ENCODE measurements at places on chromosomes 3 and 15.

DNA sequence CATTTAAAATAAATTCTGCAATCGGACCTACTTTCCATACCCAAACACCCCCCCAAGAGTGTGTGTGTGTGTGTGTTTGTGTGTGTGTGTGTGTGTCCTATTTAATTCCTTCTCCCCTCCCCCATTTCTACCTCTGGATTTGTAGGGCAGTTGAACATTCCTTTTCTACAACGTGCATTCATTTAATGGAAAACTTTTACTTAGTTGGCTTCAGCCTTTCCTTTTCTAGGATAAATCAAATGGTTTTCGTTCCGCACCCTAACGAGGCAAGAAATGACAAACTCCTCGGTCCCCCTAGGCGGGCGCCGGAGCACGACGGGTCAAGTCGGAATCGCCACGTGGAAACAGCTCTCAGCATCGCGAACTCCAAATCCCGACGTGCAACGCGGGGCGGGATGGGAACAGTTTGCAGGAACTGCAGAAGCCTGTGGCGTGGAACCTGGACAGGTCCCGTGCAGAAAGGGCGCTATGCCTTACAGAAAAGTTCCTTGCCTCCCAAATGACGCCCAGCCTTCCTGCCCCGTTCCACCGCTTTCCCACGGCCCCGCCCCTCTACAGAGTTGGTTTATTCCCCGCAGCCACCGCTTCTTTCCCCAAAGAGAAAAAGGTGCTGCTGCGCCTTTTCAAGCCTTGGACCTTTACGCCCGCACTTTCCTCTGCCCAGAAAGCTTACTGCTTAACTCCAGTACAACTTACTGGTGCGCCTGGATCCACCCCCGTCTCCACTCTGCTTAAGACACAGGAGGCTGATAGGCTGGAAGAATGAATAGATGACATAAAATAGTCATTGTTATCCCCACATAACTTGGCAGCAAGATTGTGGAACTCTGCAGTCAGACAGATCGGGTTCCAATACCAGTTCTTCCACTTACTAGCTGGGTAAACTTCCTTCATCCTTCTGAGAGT lies 1.1 kb upstream of the EIF2B5 start:
- peak; percentile 91 for DNase-seq

- no peak for DNase-seq
Measured at GRCh38 chr3:9330166-9330703, 32.6 kb upstream of the THUMPD3 start.

GRCh38 chr3:59774000-59774399 lies 724.2 kb upstream of the CFAP20DC start:
- no peak for DNase-seq

DNA sequence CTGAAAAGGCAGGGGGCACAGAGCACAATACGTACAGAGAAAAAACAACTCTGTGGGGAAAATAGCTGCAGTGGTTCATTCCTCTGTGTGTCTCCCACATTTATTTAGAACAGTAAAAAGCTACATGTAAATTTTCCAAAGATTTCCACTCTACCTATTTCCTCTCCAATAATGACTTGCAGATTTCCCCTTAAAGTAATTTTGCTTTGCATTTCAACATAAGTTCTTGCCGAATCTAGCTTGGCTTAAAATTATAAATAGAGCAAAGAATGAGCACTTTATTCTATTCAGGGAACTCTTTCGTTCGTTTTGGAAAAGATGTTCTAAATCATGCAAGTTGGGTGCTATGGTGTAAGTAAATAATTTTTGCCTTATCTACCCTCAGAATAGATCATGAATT lies 58.2 kb upstream of the NR2E3 start:
- no peak for DNase-seq

DNA sequence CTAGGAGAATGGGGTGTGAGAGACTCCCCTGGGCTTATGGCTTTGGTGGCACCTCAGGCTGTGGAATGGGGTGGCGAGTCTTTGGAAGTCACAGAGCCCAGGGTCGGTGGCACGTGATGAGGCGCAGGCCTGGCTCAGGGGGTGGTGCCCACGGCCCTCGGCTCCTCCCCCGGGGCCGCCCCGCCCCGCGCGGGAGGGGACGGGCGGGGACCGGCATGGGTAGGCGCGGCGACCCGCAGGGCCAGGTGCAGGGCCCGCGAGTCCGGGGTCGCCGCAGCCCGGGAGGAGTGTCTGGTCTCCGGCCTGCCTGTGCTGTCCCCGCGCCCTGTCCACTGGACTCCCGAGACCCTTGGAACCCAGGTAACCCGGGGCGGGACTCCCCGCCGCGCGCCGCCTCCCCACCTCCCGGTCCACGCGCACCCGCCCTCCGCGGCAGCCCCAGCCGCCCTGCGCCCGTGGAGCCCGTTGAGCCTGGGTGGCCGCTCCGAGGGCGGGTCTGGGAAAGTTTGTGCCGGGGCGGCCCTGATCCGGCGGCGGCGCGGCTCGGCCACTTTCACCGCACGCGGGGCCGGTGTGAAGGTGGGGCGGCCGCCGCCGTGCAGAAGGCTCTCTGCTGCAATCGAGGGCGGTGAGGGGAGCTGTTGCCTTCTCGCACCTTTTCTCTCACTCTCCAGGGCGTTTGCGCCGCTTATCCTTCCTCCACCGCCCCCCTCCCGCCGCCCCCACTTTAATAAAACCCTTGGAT lies at the start of gene PAQR5:
Gene PAQR5 (plus strand): TSS at position 216 of the 745 bp plus-strand sequence. CDS start 61,169 bp downstream, outside the sequence.
- DNase-seq, result peak; percentile 85

- no peak for DNase-seq
Measured at GRCh38 chr15:97545799-97546198, 414.7 kb upstream of the ARRDC4 start.

- DNase-seq, result no peak
Measured at GRCh38 chr3:44185396-44185915, 56.2 kb upstream of the TOPAZ1 start.

DNA sequence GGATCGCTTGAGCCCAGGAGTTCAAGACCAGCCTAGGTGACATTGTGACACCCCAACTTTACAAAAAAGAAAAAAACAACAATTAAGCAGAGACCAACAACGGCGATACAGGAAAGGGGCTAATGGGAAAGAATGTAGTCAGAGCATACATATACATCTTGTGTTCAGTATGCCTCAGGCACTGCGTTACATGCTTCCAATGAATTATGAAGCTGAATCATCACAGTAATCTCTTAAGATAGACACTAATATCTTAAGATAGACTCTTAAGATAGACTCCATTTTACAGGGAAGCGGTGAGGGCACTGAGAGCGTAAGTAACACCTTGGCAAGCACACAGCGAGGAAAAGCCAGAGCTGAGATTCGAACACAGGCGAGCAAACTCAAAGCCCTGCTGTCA lies 6.1 kb upstream of the LDHAL6B start:
- DNase-seq, result no peak

GRCh38 chr3:194136519-194137007 lies 615 bp downstream of the HES1 start:
- DNase-seq, result no peak

- peak; percentile 65 for DNase-seq
Measured at GRCh38 chr3:12158387-12159226, at the start of gene TIMP4. Gene TIMP4 (minus strand): TSS chr3:12158912. CDS start chr3:12158840, 72 bp downstream.

DNA sequence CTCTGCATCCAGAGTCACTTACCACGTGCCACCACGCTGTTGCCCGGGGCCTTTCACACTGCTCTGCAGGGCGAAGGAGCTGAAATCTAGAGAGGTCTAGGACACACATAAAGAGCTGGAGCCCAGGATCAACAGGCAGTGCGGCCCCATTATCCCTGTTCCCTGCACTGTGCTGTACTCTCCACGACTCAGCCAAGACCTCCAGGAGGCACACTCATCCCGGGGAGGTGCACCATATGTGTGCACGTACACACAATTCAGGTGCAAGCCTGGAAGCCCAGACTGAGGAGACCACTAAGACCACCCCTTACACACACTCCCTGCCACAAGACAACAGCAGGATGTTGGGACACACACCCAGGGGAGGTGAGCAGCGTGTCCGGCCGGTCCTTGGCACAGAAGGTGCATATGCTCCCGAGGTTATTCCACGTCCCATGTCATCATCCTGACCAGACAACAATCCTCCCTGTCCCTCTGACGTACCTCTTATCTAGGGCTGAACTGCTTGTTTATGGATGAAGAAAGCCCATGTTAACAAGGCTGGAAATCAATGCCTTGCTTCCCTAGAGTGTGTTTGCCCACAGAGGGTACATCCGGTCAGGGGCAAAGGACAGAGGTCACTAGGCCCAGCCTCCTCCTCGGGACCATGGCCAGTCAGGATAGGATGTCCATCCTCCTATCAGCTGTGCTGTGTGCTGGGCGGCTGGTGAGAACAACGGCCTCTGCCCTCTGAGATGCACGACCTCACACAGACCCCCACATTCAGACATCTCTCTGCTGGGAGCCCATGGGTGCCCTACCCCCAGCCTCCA lies 16.1 kb downstream of the KLF15 start:
- DNase-seq, result no peak

DNA sequence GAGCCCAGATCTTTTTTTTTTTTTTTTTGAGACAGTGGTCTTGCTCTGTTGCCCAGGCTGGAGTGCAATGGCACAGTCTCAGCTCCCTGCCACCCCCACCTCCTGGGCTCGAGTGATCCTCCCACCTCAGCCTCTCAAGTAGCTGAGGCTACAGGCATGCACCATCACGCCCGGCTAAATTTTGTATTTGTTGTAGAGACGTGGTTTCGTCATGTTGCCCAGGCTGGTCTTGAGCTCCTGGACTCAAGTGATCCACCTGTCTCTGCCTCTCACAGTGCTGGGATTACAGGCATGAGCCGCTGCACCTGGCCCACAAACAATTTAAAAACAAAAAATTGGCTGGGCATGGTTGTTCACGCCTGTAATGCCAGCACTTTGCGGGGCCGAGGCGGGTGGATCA lies 22.6 kb upstream of the SLC6A6 start:
- no peak for DNase-seq

GRCh38 chr3:79380581-79380980 lies 387.2 kb downstream of the ROBO1 start:
- DNase-seq, result no peak

DNA sequence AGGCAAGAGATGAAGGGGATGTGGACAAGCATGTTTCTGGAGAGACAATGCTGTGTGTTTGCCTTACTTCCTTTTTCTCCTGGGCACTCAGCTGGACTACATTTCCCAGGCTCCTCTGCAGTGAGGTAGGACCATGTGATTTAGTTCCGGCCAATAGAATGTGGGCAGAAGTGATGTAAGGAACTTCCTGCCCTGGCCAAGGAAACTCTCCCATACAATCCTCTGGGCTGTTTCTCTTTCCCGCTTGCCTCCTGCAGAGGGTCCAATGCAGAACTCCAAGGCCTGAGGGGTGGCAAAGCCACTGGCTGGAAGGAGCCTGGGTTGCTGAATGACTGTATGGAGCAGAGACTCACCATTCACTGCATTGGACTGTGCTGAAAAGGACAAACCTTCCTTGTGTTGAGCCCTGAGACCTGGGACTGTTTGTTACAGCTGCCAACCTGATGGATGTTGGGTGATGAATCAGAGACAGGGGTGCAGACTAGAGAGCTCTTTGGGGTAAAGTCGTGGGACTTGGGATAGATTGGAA lies 82.7 kb upstream of the SLC6A6 start:
- DNase-seq, result no peak

DNA sequence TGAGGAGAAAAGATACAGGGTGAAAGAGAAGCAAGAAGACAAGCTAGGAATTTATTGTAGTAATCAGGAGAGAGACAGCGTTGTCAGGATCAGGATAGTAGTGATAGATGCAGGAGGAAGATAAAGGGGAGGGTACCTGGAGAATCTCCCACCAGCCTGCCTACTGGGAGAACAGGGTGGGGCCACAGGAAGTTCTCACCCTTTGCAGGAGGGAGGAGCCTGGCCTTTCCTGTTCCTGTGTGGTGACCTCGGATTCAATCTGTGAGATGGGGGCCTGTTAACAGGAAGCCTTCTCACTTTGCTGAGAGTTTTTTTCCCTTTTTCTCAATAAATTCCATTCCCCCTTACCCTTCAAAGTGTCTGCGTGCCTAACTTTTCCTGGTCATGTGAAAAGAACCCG lies 37.6 kb downstream of the GMPS start:
- DNase-seq, result no peak

- peak; percentile 10 for DNase-seq
Measured at GRCh38 chr3:86563400-86563970, 427.5 kb downstream of the VGLL3 start.

DNA sequence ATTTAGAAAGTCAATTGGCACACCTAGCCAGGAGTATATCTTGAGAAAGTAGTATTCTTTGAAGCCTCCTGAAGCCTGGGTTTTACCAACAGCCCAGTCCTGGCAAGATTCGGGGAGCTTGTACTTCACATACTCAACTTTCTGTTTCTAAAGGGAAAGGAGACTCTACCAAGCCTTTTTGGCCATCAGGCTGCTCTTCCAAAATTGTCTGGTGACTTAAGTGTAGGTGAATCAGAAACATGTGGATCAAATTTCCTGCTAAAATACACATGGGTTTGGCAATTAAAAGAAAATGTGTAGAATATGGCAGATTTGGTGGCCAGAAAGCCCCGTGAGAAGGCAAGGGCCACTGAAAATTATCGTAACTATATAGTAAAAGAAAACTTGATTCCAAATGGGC lies 15.9 kb upstream of the GREM1 start:
- no peak for DNase-seq

DNA sequence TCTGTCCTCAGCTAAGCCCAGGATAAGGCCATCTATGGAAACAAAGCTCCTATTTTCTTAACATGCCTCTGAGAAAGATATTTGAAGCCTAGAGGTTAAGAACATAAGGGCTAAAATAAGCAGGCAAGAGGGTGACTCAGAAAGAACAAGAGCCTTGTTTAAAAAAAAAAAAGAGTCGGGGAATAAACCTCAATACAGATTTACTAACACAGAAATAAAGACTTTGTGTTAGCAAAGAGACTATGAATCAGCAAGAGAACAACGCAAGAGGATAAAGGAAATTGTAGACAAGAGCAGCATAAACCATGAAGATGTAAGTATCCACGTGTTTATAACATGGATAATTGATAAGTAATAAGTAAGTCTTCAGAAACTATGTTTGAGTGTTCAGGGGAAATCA lies 36.0 kb downstream of the RAB27A start:
- DNase-seq, result no peak

GRCh38 chr3:141659821-141660613 lies 78.1 kb upstream of the RNF7 start:
- peak; percentile 35 for DNase-seq

DNA sequence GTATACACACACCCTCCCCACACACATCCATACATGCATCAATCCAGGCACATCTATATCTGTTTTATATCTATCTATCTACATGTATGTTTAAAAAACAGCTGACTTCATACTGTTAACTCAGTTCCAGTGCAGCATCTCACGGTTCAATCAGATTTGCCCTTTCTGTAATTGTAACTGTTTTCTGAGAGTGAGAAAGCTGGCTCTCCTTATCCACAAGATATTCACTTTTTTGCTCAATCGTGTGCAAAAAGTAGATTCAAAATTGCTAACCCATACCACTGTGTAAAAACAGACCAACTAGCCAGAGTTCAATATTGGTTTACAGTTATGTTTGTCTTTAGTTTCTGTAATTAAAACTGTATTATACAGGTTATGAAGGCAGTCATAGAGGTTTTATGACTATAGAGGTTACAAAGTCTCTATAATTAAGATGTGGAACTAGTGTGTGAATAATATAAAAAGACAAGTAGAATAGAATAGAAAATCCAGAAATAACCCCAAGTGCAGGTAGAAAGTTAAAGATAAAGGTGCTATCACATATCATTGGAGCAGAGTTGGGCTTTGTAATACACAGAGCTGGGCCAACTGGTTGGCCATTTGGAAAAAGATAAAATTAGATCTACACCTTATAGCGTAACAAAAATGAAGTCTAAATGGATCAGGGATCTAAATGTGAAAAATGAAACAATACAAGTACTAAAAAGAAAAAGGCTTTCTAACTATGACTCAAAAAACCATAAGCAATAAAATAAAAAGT lies 20.1 kb upstream of the MCF2L2 start:
- DNase-seq, result no peak

- DNase-seq, result no peak
Measured at GRCh38 chr3:124791639-124792151, 61.4 kb downstream of the UMPS start.

All from NCI-H1417 (cell line).